ENCODE measurements at places on chromosomes 6 and 20. TPM values are rescaled to one million over a fixed set of nuclear protein-coding genes. Genes with fewer than 3 reads are reported as not detected.

Gene RAD21L1
- total RNA-seq, result not detected

Gene DNAH8
- 0.12 TPM for total RNA-seq

Gene GJA1
- 355 TPM for total RNA-seq

Gene OR12D3
- not detected for total RNA-seq

Gene HCK
- not detected for total RNA-seq

Gene CCDC170
- total RNA-seq, result 1.6 TPM

Gene SLC17A3
- not detected for total RNA-seq

Gene HLA-DOA
- total RNA-seq, result not detected

Gene NKAIN2
- total RNA-seq, result not detected

Gene SIM1
- total RNA-seq, result not detected

Gene GFRAL
- total RNA-seq, result not detected

Gene MCHR2
- not detected for total RNA-seq

Gene UBR2
- 38.6 TPM for total RNA-seq

Gene EDEM2
- 56.7 TPM for total RNA-seq

Gene NRN1
- total RNA-seq, result 0.11 TPM

Gene ZMYND8
- total RNA-seq, result 16.5 TPM

Gene PRR18
- total RNA-seq, result not detected

Gene COL11A2
- 0.11 TPM for total RNA-seq

Gene CYP24A1
- total RNA-seq, result not detected

Gene PSORS1C1
- total RNA-seq, result 1.00 TPM

Gene TRIM15
- not detected for total RNA-seq

Gene DTNBP1
- 7.6 TPM for total RNA-seq

Gene LPIN3
- 5.5 TPM for total RNA-seq

Gene SDHAF4
- 5.8 TPM for total RNA-seq

Gene GATA5
- total RNA-seq, result 0.50 TPM

Gene C20orf204
- 1.2 TPM for total RNA-seq

Gene PROKR2
- not detected for total RNA-seq

Gene CST3
- total RNA-seq, result 117 TPM

Gene OR2J3
- not detected for total RNA-seq

Gene ERVFRD-1
- 0.12 TPM for total RNA-seq

Gene AVP
- total RNA-seq, result not detected

Gene TMEM14C
- total RNA-seq, result 133 TPM

Gene FAM83C
- total RNA-seq, result not detected

Gene EEF1A1
- total RNA-seq, result 18,177 TPM

Gene HIVEP1
- 8.7 TPM for total RNA-seq

Gene MCCD1
- total RNA-seq, result not detected

Gene HCRTR2
- total RNA-seq, result not detected
